ENCODE measurements at places on chromosomes 12 and 14. TPM values are rescaled to one million over a fixed set of nuclear protein-coding genes. Genes with fewer than 3 reads are reported as not detected.

The ZNF385A gene
- total RNA-seq, result 7.9 TPM

The LMNTD1 gene
- total RNA-seq, result not detected

The CLEC2D gene
- total RNA-seq, result 4.1 TPM

The TAS2R10 gene
- total RNA-seq, result 0.66 TPM

The SRRM4 gene
- not detected for total RNA-seq

The TAMALIN gene
- total RNA-seq, result 87.5 TPM

The SLC38A4 gene
- not detected for total RNA-seq

The NOVA1 gene
- total RNA-seq, result 3.3 TPM

The IFI27L2 gene
- 28.7 TPM for total RNA-seq

The LRRC9 gene
- not detected for total RNA-seq

The SLC10A1 gene
- total RNA-seq, result not detected

The DIO2 gene
- total RNA-seq, result not detected

The ABCD2 gene
- total RNA-seq, result not detected

The MYO1H gene
- not detected for total RNA-seq

The REC8 gene
- 29.6 TPM for total RNA-seq

The MYH6 gene
- not detected for total RNA-seq

The KRT85 gene
- total RNA-seq, result not detected

The CPNE6 gene
- total RNA-seq, result not detected
